Dermis microvascular lymphatic vessel endothelial cell (primary cell): ENCODE measurements at places on chromosomes 5 and 9.

- no peak for DNase-seq
Observed at GRCh38 chr9:136657974-136658848, 4.5 kb upstream of the EGFL7 start.

- no peak for DNase-seq
Observed at GRCh38 chr5:181235323-181235688, 8.4 kb downstream of the RACK1 start.

DNA sequence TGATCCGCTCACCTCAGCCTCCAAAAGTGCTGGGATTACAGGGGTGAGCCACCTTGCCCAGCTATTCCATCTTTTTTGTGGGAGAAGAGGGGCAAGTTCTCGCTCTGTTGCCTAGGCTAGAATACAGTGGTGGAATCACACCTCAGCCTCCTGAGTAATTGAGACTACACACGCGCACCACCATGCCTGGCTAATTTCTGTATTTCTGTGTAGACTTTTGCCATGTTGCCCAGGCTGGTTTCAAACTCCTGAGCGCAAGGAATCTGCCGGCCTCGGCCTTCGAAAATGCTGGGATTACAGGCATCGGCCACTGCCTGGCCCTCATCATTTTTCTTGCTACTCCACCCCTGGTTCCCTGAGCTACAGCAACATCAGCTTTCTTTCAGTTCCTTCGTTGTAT, 2.8 kb upstream of the NOL6 start:
- DNase-seq, result no peak

DNA sequence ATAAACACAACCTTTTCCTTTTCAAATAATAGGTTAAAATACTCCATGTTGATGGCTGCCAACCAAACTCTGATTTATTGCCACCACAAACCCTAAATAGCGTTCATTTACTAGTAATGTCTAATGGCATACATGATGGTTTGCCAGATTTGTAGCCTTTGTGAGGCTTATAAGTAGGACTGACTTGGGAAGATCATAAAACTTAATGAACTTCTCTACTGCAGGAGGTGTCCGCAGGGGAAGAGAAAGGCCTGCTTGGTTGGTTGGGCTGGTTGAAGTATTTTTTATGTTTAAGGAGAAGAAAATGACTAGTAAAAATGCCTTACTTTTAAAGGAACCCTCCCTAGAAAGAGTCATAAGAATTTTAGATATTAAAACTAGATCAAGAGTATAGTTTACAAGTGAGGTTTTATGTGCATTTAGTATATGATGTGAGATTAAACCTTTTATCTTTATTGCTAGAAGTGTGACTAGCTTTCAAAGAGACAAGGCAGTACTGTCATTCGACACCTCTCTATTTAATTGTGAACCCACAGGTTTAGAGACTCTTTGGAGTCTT, 5.0 kb downstream of the PBX3 start:
- no peak for DNase-seq

DNA sequence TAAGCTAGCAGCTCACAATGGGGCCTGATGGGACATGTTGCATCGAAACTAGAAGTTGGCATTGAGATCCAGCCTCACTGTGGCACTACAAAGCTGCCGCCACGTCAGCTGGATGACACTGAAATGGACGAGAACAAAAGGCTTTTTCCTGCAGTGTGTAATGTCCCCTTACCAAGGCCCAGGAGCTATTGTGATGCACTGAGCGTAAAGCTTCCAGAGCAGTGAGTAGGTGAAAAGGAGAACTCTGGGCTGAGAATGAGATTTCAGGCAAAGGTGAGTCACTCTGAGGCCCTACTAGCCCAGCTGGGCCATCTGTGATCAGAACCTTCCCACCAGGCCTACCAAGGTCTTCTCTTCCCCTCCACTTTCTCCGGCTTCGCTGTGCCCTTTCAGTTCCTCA, 528.1 kb upstream of the KLF4 start:
- no peak for DNase-seq

DNA sequence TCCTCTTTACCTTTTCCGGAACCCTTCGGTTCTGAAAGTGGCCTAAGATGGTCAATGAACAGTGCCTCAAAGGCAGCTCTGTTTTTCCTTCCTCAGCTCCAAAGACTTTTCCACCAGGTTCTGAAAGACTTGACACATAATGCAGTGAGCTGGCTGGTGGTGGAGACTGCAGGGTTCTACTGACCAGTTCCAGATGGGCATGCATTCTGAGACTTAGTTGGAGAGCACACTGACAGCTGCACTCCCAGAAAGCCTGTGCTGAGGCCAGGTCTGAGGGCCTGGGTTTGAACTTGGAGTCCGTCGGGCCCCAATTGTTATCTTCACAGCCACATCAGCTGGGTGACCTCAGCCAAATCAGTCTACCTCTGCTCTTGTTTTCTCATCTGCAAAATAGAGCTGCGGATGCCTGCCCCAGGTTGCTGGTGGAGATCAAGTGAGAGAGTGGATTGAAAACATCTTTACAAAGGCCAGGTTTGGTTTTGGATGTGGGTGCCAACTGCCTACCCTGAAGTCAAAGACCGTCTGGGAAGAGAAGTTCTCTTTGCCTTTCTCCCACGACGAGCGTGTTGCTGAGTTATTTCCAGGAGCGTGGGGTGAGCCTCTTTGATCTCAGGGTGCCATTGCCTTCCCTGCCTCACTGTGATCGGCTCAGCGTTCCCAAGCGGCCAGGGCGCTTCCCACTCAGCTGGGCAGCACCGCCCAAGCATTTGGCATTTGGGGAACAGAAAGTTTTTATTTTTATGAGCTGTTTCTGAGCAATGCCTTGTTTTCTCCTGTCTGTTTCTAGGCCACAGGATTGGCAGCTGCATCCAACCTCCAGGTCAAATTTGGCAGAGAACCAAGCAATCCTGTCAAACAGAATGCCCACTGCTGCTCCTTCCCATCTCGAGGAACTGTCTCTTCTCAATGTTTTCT, 54.9 kb downstream of the RAD23B start:
- no peak for DNase-seq

- no peak for DNase-seq
Observed at GRCh38 chr9:129774791-129775447, 22.1 kb upstream of the PTGES start.
